ENCODE measurements at places on chromosomes 3 and 15.

- no peak for DNase-seq
These were observed 232.1 kb downstream of the NECTIN3 start for GRCh38 chr3:111303760-111304159.

GRCh38 chr3:122679882-122680474 is 661 bp upstream of the PARP14 start:
- DNase-seq = peak; percentile 3

DNA sequence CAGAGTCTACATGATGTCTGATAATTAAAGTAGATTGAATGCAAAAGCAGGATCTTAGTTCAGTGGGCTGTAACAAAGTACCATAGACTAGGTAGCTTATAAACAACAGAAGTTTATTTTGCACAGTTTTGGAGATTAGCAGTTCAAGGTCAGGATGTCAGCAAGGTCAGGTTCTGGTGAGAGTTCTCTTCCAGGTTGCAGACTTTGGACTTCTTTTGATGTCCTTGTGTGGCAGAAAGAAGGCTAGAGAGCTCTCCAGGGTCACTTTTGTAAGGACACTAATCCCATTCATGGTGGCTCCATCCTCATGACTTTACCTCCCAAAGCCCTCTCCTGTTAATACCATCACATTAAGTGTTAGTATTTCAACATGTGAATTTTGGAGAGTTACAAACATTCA is 12.1 kb downstream of the FYTTD1 start:
- DNase-seq = no peak

- DNase-seq = peak; percentile 2
These were observed 280.3 kb downstream of the ZPLD1 start for GRCh38 chr3:102715030-102715697.

DNA sequence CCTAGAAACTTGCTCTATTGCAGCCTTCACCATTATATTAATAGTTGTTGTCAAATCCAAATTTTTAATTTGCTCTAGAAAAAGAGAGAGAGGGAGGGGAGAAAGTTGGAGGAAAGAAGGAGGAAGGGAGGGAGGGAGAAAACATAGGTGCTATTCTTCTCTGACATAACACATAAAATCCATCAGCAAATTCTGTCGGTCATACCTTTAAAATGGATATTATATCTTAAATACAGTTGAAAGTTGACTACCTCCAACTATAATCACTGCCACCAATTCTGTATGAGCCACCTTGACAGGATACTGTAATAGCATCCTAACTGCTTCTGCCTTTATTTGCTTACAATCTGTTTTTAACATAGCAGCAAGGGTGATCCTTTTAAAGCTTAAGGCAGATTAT is 314.7 kb upstream of the ALCAM start:
- DNase-seq = no peak

GRCh38 chr3:19346759-19347158 is 198.4 kb downstream of the KCNH8 start:
- DNase-seq = no peak
